ENCODE measurements at places on chromosomes 2 and 18. TPM values are rescaled to one million over a fixed set of nuclear protein-coding genes. Genes with fewer than 3 reads are reported as not detected.

SOWAHC gene
- total RNA-seq = 10.3 TPM

CYS1 gene
- total RNA-seq = 1.1 TPM

DSG1 gene
- total RNA-seq = not detected

SLC16A14 gene
- total RNA-seq = 0.83 TPM

HJURP gene
- 61.5 TPM for total RNA-seq

SGPP2 gene
- 0.42 TPM for total RNA-seq

PROKR1 gene
- not detected for total RNA-seq

SERPINB12 gene
- total RNA-seq = not detected

VSNL1 gene
- total RNA-seq = not detected

C18orf54 gene
- 3.2 TPM for total RNA-seq
